GM12865 (cell line): ENCODE measurements at places on chromosomes 5 and 9.

DNA sequence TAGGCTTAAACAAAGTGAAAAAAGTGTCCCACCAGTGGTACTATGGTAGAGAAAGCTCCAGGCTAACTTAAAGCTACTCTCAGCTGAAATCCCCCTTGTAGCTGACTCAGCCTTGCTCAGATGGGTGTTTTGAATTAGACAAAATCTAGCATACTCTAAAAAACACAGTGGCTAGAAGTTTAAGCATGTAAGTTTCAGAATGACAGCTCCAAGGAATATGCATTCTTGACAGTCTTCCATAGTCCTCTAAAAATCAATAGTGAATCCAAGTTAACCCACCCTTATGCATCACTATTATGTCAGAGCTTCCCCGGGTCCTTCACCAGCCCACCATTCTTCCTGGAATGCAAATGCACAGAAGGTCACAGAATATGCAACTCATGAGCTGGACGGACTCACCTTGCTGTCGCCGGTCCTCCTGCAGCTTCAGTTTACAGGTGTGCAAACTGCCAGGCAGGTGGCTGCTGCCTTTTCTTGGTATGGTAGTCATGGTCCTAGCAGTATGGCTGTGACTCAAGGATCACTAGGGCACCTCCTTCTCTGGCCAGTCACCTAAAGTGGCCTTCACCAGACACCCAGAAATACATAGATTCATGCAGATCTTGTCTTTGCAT is 668 bp downstream of the RANBP3L start:
- DNase-seq = no peak

DNA sequence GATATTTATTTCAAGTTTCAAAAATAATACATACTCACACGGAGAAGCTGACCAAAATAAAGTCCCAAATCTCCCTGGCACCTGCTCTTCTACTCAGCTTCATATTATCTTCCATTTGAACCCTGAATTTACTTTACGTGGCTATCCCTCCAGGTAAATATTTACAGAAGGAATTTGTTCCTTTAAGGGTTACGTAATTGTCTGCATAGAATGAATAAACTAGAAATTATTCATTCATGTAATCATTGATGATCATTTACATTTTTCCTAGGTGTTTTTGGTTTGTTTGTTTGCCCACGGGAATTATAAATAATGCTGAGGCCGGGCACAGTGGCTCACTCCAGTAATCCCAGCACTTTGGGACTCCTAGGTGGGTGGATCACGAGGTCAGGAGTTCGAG is 251.2 kb downstream of the PLK2 start:
- DNase-seq = no peak

GRCh38 chr5:159444441-159445082 is 114.3 kb upstream of the IL12B start:
- DNase-seq = peak; percentile 55

- no peak for DNase-seq
Measured at GRCh38 chr5:179161901-179162300, 101.7 kb downstream of the ZNF354C start.

DNA sequence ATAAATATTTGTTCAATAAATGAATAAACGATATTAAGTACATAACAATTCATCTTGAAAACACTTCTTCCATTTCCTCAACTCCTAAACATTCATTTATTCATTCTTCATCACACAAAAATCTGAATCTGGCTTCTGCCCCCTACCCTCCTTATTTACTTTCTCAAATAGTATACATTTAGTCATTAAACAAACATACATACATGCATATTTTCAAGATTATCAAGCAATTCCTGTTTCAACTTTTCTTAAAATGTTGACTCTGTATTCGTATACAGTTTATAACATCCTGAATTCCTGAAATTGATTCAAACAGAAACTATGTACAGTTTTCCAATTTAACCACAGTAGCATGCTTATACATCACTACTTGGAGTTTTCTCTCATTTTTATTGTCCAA is 129.0 kb downstream of the MUSK start:
- DNase-seq = no peak

DNA sequence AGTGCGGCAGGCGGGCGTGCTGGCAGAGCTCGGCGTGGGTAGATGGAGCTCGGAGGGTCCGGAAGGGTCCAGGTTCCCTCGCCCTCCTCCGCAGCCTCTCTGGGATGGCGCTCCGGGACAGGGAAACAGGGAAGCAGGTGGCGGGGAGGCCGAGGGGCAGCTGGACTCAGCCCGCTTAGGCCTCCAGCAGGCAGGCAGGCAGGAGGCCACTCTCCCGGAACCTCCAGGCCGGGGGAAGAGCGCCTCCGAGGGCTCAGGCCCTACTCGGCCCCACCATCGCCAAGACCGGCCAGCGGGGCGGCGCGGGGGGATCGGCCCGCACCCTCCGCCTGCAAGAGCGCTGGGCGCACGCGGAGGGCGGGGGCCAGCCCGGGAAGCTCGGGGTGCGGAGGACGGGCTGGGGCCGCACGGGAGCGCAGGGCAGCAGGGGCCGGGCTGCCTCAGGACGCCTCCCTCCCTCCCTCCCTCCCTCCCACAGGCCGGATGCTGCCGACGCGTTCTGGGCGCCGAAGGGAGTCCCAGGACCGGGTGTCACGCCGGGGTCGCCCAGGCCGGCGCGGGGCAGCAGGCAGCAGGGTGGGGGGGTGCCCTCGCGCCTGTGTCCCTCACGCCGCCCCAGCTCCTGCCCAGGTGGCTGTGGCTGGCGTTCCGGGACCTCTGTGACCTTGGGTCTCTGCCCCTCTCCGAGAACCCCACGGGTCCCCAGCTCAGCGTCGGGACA is 977 bp downstream of the MGAT4B start:
- peak; percentile 76 for DNase-seq

DNA sequence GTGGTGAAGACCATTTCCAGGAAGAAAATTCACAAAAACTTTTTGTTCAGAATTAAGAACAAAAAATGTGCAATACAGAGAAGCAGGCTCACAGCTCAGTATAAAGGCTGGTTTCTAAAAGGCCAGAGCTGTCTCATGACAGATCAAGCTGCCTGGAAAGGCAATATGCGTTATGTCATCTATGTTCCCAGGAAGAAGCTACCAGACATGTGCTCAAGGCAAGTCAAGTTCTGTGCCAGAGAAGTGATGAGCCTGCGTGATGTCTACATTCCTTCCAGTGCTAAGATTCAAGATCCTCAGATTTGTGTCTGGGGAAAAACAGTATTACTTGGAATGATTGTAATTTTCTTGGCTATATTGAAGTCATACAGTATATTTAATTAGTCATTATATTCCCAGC is 104.3 kb downstream of the PDE4D start:
- DNase-seq = no peak

- DNase-seq = no peak
Measured at GRCh38 chr5:98415663-98416062, 357.8 kb upstream of the RGMB start.

GRCh38 chr5:93174930-93175329 is 406.1 kb downstream of the NR2F1-AS1 start:
- DNase-seq = no peak

DNA sequence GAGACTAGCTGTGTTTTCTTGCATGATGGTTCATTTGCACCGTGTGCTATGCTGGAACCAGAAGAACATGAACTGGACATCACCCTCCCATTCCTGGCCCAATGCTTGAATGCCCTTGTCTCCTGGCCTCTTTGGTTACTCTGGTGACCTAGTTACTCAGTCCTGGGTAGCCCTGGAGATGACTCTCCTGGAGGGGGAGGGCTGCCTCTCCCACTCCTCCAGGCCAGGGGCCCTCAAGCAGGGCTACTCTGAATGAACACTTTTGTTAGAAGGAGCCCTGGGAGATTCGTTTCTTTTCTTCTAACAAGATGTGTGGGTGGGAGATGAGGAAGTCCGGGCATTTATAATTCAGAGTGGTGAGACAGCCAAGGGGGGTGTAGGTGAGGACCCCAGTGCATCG is 12.0 kb upstream of the NKX2-5 start:
- no peak for DNase-seq

- no peak for DNase-seq
Measured at GRCh38 chr5:124606543-124606942, 139.9 kb downstream of the ZNF608 start.

DNA sequence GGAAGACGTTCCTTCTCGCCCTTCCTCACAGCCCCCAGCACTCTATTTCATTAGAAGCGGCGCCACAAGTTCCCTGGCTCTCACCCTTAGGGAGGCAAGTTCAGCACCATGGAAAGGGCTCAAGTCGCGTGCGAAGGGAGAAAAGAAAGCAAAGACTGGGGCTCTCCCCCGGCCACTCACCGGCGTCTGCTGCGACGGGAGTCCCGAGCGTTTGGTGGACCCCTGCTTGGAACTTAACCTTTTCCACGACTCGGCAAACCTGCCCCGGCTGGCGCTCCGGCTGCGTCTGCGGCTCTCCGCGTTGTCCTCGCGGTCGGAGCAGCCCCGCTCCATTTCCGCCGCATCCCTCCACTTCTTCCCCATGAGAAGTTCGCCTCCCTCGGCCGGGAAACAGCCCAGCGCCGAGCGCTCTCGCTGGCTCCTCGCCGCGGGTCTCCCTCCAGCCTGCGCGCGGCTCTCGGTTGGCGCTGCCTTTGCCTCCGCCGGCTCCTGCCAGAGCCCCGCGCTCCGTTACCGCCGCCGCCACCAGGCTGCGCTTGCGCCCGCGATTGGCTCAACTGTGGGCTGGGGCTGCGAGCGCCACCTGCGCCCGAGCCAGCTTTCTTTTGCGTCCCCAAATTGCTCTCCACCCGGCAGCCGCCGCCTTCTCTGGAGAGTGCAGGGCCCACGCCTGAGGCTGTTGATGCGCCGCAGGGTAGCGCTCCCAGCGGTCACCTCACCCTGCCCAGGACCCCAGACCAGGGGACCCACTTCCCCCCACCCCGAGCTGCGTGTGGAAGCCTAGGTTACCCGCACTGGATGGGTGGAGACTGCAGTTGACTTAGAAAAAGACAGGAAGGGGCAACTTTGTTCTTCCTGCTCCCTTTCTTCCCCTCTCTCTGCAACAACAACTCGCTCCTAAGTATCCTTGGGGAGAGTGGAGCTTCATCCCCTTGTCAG is 321.6 kb downstream of the CEMIP2 start:
- DNase-seq = peak; percentile 65
